ENCODE measurements at places on chromosomes 4 and X. TPM values are rescaled to one million over a fixed set of nuclear protein-coding genes. Genes with fewer than 3 reads are reported as not detected.

The MAGEA12 gene
- total RNA-seq = not detected

The TLL1 gene
- total RNA-seq = not detected

The ZXDA gene
- 3.8 TPM for total RNA-seq

The OCIAD1 gene
- 116 TPM for total RNA-seq

The SMC1A gene
- total RNA-seq = 109 TPM

- no peak for DNase-seq
Observed at GRCh38 chr4:102196221-102196620, 149.1 kb downstream of the SLC39A8 start.

DNA sequence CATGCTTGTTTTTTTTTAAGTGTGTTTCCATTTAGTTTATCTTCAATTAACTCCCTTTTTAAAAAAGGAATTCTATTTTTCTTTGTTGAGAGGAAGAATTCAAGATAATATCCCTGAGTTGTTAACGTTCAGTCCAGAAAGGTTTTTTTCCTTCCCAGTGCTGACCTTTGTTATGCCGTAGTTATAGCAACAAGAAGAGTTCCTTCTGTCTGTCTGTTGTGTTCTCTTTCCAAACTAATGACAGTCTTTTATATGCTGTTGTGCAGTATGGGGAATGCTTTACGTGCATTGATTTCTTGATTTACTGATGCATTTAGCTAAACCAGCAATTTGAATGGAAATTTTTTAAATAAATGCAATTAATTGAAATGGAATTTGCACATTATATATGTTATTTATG, 6.6 kb upstream of the CXXC4 start:
- DNase-seq = no peak

DNA sequence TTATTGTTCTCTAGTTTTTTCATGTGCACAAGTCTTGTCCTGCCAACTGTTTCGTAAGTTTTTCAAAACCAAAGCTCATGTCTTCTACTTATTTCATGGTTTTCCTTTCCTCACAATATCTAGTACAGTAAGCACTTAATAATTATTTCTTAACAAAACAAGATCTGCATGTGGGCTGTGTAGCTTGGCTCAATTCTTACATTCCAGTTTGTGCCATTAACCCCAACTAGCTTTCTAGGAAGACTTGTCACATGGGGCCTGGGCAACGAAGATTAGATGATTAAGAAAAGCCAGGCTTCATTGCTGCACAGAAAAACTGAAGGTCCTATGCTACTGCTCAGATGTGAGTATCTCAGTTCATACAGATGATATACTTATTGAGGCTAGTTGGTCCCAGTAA, 155.3 kb upstream of the TEX13A start:
- DNase-seq = no peak

DNA sequence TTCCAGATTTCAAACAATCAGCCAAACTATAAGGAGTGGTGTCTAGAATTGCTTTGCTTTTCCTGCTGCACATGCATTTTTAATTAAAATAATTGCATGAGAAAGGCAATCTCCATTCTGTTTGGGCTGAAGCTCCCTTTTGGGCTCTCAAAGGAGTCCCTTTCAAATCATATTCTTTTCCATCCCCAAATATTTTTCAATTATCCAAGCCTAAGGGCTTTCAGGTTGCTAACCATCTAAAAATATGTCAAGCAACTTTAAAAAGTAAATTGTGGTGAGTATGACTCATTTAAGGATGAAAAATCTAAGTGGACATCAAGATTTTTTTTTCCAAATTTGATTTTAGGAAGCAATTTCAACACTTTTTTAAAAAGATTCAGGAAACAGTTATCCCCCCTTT, 28.4 kb downstream of the PIR start:
- no peak for DNase-seq

DNA sequence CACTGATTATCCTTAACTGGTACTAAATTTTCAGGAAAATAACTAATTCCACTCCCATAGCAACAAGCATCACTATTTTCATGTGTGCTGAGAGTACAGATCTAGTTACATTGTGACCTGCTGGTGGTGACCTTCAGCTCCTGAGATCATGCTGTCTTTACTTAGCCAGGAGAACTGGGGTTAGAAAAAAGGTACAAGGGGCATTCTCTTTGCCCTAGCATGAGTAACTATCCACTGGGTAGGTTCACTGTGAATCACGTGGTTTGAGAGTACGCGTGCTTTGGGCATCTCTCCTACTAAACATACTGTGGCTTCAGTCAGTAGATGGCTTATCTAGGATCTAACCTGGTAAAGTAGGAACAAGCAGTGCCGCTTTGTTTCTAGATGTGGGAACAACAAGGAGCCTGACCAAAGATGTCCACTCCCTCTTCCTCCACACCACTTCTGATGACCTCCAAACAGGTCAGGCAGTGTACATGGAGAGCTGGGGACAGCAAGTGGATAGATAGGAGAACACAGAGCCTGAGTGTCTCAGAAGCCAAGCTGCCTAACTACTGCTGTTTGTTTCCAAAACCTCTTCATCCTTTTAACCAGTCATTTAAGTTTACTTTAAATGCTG, 90.2 kb downstream of the CBR4 start:
- no peak for DNase-seq
